CD4-positive, alpha-beta T cell treated with Interleukin-21 for 1 hour (primary cell): ENCODE measurements at places on chromosomes 12 and 14.

DNA sequence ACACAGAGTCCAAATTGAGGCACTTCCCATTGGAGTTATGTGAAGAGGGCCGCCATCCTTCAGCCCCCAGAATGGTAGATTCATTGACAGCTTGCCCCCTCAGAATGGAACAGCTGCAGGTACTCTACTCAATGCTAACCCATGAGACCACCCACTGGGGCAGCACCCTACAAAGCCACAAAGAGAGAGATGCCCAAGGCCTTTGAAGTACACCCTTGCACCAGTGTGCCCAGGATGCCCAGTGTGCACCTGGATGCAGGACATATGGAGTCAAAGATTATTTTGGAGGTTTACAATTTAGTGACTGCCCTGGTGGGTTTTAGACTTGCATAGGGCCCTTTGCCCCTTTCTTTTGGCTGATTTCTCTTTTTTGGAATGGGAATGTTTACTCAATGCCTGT, 933.9 kb downstream of the SLC16A7 start:
- DNase-seq, result no peak

- DNase-seq, result peak; percentile 70
These were observed 8.9 kb downstream of the ANG start for GRCh38 chr14:20697273-20698017.

DNA sequence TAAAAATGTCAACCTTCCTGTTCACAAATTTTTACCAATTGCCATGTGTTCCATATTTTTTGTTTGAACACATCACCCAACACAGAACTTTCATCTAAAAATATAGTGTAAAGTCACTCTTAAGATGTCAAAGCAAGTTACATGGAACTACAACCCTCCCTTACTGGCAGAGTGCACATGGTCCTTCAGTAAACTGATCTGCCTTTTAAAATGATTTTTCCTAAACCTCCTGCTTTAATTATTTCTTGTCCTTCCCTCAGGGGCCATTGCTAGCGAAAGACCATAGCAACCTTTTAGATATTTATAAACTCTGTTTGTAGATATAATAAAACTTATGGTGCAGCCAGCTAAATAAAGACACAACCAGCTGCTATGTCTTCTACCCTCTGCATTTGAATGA, 255.2 kb upstream of the FAR2 start:
- DNase-seq, result no peak

- DNase-seq, result no peak
These were observed 192.1 kb upstream of the GARIN6 start for GRCh38 chr12:99455350-99456035.

GRCh38 chr12:97875064-97875463, 412.5 kb downstream of the RMST start:
- no peak for DNase-seq
